ENCODE measurements at places on chromosomes 5 and 9.

DNA sequence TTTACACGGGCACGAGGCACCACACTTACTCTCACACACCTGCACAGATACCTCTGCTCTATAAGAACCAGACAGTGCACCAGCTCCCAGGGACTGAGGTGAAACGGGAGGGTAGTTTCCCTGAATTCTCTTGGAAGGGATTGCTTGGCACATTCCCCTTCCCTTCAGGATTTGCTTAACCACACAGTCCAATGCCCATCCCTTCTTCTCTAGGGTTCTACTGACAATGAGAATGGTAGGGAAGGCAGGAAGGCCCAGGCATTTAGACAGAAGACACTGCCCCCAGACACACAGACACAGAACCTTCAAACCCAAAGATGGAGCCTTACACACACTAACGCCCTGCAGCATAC lies 704 bp upstream of the LHX6 start:
- DNase-seq: no peak

GRCh38 chr9:4140362-4140761 lies 159.5 kb downstream of the GLIS3 start:
- no peak for DNase-seq

DNA sequence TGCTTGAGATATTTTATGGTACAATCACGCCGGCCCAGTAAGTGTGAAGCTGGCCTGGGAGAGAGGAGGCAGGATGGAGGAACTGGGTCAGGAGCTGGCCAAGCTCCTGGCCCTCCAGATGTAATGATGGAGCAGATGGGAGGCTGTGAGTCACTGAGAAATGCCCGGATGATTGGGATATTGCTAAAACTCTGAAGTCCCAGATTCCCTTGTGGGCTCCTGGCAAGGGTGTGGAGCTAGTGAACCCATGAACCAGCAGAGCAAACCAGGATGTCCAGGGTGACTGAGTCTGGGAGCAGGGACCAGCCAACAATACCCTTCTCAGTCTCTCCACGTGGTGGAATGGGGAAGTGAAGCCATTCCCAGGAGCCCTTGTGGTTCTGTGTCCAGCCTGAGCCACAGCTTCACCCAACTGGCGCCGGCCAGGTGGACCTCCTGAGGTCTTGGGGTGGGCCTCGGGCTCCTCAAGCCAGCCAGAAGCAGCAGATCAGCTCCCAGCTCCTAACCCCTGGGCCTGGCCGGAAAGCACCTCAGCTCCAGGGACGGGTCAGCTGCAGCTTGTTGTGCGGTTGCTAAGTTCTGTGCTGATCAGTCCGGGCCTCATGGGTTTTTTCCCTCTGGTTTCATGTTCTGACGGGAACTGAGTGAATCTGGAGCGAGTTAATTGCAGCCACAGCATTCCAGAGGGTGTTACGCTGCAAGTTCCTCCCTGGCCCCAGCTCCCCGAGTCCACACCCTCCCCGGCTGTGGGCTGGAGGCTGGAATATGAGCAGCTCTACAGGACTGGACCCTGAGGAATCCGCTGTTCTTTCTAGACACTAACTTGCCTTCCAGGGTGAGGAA lies 37.6 kb downstream of the DUSP1 start:
- DNase-seq: no peak

DNA sequence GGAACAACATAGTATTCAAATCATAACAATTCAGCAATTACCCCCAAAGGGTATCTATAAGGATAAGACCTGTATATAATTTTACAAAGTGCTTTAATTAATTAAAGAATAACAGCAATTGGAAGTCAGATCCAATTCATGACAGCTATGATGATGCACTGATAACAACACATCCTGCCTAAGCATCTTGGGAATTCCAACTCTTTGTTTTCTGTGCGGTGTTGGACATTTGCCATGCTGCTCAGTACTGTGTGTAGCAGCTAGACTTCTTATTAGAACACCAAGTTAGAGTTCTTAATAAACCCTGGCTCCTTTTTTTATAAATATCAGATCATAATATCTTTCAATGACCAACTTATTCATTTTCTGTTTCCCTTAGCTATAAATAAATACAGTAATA lies 209.0 kb downstream of the SEC61B start:
- DNase-seq: no peak

- DNase-seq: no peak
These were observed 11.5 kb upstream of the CPLX2 start for GRCh38 chr5:175859916-175860315.

GRCh38 chr5:42767491-42768105 lies 11.0 kb downstream of the CCDC152 start:
- no peak for DNase-seq

- no peak for DNase-seq
These were observed 98.8 kb downstream of the LHX2 start for GRCh38 chr9:124110307-124110915.

- DNase-seq: no peak
These were observed 287.2 kb downstream of the CWC27 start for GRCh38 chr5:65055938-65056337.

DNA sequence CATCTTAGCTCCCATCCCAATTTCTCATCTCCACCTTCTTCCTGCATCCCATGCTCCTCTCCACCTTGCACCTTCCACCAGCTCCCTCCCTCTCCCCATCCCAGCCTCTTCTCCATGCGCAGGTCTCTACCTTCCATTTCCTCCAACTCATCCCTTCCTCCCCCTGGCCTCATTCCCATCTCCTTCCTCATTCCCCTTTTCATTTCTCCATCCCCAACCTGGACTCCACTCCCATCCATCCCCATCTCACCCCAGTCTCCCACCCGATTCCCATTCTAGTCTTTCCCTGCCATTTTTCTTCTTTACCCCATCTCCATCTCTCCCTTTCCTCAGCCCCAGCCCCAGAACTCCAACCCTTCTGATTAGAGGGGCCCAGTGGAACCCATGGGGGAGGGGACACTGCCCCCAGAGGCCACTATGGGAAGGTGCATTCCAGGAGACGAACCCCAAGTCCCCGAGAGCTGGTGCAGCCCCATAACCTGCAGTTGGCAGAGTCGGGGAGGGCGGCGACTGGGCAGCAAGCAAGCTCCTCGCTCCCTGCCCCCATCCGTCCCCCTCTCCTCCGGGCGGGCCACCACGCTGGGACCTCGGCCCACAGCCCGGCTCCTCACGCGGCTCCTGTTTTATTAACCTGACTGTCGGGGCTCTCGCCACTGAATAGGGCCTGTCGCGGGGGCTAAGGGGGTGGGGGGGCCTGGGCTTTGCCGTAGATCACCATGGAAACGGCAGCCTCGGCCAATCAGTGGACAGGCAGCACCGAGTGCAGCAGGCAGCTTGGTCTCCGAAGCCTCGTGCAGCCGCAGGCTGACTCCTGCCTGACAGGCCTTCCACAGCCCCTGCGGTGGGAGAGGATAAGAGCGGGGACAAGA lies 66.7 kb downstream of the PCDH1 start:
- DNase-seq: no peak

- no peak for DNase-seq
These were observed 111.0 kb downstream of the GAPVD1 start for GRCh38 chr9:125372441-125373226.

GRCh38 chr5:32008746-32009145 lies 165.4 kb downstream of the GOLPH3 start:
- no peak for DNase-seq

- no peak for DNase-seq
These were observed 101.4 kb downstream of the ATG10 start for GRCh38 chr5:82073179-82073578.

GRCh38 chr5:64384765-64385164 lies 121.0 kb upstream of the RGS7BP start:
- no peak for DNase-seq

GRCh38 chr9:81776834-81777233 lies 87.5 kb upstream of the TLE1 start:
- no peak for DNase-seq

- DNase-seq: no peak
These were observed 37.0 kb downstream of the TNFSF8 start for GRCh38 chr9:114893221-114894010.

GRCh38 chr5:93130624-93131490 lies 450.2 kb downstream of the NR2F1-AS1 start:
- DNase-seq: no peak

- no peak for DNase-seq
These were observed 218.7 kb downstream of the NFIB start for GRCh38 chr9:14095277-14095676.

All from stimulated activated CD4-positive, alpha-beta T cell treated with anti-CD3 and anti-CD28 coated beads, Interleukin-1b, Interleukin-23, amount 100 ng/mL, for 1 hour (primary cell).